ENCODE measurements at places on chromosomes 7 and 10. TPM values are rescaled to one million over a fixed set of nuclear protein-coding genes. Genes with fewer than 3 reads are reported as not detected.

- no peak for DNase-seq
Measured at GRCh38 chr10:45581582-45582385, 90.8 kb downstream of the ZFAND4 start.

DNA sequence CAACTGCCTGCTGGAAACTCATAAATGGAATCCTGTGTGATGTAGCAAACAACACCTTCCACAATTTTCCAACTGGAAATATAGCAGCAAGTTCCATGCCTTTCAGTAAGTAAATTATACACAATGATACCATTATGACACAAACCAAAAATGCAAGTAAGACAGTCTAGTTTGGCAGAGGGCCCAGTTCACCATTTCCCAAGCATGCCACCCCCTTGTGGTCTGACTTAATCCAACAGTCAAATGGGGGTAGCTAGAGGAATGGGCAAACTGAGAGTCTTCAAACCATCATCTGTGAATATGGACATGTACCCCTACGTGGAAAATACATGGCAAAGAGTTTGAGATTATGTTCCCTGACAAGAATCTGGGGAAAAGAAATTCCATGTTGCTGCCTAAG, 137.6 kb upstream of the VWC2 start:
- DNase-seq: no peak

DNA sequence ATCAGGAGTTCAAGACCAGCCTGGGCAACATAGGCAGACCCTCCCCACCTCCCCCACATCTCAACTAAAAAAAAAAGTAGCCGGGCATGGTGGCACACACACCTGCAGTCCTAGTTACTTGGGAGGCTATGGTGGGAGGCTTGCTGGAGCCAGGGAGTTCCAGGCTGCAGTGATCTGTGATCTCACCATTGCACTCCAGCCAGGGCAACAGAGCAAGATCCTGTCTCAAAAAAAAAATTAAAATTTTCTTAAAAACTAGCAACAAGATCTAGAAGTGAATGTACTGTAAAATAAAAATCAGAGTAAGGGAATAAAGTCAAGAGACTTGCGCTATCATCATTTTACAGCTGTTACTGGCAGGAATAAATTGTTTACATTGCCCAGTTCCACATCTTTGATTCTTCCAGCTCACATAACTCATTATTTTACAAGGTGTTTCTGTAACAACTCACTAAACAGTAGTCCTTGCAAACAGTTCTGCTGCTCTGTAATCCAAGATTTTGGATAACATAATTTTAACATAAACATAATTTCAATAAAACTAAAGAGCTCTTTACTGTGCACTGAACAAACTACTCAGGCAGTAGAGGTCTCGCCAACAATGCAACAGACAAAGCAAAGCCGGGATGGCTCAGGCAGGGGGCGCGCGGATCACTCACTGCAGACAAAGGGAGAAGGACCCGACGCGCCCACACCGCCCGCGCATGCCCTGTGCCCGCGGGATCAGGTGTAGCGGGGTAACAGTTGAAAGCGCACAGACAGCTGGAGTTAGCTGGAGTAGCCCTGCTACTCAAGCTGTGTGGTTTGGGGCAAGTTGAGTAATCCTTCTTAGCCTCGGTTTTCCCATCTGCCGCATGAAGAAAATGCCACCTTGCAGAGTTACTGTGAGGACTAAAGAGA, 73.3 kb upstream of the NFE2L3 start:
- DNase-seq: peak; percentile 71

GRCh38 chr10:3422282-3422681, 249.7 kb upstream of the PITRM1 start:
- no peak for DNase-seq

Gene NPY
- total RNA-seq: not detected

Data from thyroid gland (tissue), 4 donors.